Stimulated activated CD8-positive, alpha-beta memory T cell treated with anti-CD3 and anti-CD28 coated beads, Interleukin-4, amount 100 ng/mL, for 24 hours (primary cell): ENCODE measurements at places on chromosomes 2 and 18.

- no peak for DNase-seq
Observed at GRCh38 chr2:145412155-145412554, 892.2 kb upstream of the ZEB2 start.

GRCh38 chr18:79064228-79064627 lies 5.0 kb upstream of the ATP9B start:
- DNase-seq: no peak

- no peak for DNase-seq
Observed at GRCh38 chr2:219059375-219059724, 1.4 kb downstream of the IHH start.

DNA sequence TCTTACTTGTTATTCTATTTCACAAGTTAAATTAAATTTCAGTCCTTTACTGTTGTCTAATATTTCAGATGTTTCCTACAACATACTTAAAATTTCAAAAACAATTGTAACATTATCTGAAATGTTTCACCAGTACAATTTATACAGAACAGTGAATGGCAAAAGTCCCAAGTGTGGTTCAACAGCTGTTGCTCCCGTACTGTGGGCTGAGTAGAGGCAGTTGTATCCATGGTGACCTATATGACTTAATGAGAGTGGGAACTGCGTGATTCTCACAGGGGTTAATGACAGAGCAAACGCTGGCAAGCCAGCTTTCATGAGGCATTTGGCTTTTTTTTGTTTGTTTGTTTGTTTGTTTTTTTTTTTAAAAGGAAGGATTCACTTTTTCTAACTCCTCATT lies 5.3 kb upstream of the PLCL1 start:
- DNase-seq: no peak

GRCh38 chr18:6205706-6206105 lies 209.0 kb downstream of the L3MBTL4 start:
- no peak for DNase-seq

- DNase-seq: no peak
Observed at GRCh38 chr2:74292751-74293150, 50.5 kb downstream of the SLC4A5 start.

DNA sequence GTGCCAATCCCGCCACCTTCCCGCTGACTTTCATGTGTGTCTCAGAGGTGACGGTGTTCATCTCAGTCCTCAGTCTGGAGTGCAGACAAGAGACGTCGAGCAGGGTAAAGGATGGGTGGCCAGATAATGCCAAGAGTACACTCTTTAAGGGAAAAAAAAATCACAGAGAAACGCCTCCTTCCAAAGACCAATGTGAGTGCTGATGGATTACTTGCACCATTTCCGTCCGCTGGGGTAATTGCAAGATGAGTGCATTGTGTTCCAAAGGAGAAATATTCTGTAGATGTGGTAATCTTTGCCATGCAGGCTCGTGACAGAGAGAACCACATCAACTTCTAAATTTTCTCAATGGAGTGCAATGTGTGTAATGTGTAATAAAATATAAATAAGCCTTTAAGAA lies 81.0 kb downstream of the KLHL29 start:
- DNase-seq: no peak

DNA sequence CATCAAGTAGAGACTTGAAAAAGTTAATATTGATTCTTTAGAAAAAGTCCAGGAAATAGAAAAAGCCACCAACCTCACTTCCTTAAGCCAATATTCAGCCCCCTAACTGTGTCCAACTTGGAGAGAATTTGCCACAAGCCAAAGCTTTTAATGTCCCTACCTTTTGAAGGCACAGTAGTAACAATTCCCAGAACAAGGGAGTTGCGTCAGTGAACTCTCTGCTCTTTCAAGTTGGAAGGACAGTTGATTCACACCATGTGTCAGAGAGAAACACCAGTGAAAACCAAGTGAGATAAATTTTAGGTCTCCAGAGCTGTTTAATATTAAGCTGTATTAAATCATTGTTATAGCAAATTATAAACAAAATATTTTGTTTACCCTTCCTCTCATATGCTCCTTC lies 66.1 kb downstream of the EXOC6B start:
- no peak for DNase-seq
